ENCODE measurements at places on chromosomes 12 and 14. TPM values are rescaled to one million over a fixed set of nuclear protein-coding genes. Genes with fewer than 3 reads are reported as not detected.

Gene RACGAP1
- total RNA-seq, result 12.9 TPM

Gene TAS2R10
- not detected for total RNA-seq

GRCh38 chr14:71752111-71752738 is 180.0 kb upstream of the RGS6 start:
- H3K36me3 ChIP-seq, result no peaks in the 10 kb centered on the region
- H3K27ac ChIP-seq, result no peak overlapping the region
- DNase-seq, result no peak
- no peaks in the 10 kb centered on the region for H3K27me3 ChIP-seq

GRCh38 chr14:101155575-101155974 is 252.1 kb upstream of the RTL1 start:
- no peaks in the 10 kb centered on the region for H3K36me3 ChIP-seq
- no peak for DNase-seq
- no peak overlapping the region for H3K27ac ChIP-seq
- H3K27me3 ChIP-seq, result peaks cover 34% of the 10 kb centered on the region

- peak overlapping the region; percentile 95 for H3K27ac ChIP-seq
- no peaks in the 10 kb centered on the region for H3K27me3 ChIP-seq
- H3K36me3 ChIP-seq, result no peaks in the 10 kb centered on the region
- peaks cover 12% of the 10 kb centered on the region for H3K4me1 ChIP-seq
- DNase-seq, result no peak
- peak overlapping the region; percentile 83 for H3K4me3 ChIP-seq
Observed at GRCh38 chr12:62604373-62604772, 137.7 kb downstream of the MON2 start.

Gene FGD6
- 7.0 TPM for total RNA-seq

DNA sequence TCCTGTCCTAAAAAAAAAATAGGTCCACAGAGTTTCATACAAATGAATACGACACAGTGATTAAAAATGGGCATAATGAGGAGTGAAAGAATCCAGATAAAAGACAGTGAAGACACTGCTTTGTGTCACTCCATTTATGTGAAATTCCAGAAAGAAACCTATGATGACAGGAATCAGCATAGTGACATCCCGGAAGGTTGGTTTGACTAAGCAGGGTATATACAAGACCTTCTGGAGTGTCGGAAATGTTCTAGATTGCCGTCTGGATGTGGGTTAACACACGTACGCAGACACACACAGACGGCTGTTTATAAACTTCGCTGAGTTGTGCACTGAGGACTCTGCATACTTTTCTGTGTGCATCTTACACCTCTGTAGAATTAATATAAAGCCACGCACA is 13.2 kb upstream of the CACNA2D4 start:
- H3K4me3 ChIP-seq, result no peak overlapping the region
- no peaks in the 10 kb centered on the region for H3K27me3 ChIP-seq
- DNase-seq, result no peak
- no peaks in the 10 kb centered on the region for H3K36me3 ChIP-seq

DNA sequence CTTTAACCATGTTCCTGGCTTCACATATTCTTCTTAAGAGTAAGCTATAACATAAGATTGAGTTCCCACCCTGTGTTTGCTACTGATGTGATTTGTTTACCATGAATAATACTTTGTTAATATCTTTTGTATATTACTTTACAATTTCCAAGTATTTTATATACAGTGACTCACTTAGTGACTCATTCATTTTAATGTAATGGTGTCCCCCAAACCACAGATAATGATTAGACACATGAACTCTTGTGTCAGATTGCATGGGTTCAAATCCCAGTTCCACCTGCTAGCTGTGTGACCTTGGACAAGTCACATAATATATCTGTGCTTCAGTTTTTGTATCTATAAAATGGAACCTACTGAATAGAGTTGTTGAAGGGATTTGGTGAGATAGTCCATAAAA is 76.1 kb downstream of the MYF5 start:
- H3K4me1 ChIP-seq, result no peaks in the 10 kb centered on the region
- no peaks in the 10 kb centered on the region for H3K27me3 ChIP-seq
- no peak for DNase-seq
- no peak overlapping the region for H3K27ac ChIP-seq

GRCh38 chr12:53290661-53291060 is 4.7 kb upstream of the PFDN5 start:
- no peak overlapping the region for H3K27ac ChIP-seq
- peaks cover 8% of the 10 kb centered on the region for H3K4me1 ChIP-seq
- H3K36me3 ChIP-seq, result peaks cover 7% of the 10 kb centered on the region
- no peak for DNase-seq
- H3K27me3 ChIP-seq, result no peaks in the 10 kb centered on the region

- no peaks in the 10 kb centered on the region for H3K36me3 ChIP-seq
- DNase-seq, result no peak
- no peak overlapping the region for H3K27ac ChIP-seq
- no peaks in the 10 kb centered on the region for H3K27me3 ChIP-seq
- no peak overlapping the region for H3K4me3 ChIP-seq
Observed at GRCh38 chr12:11144297-11144696, 9.9 kb upstream of the TAS2R30 start.

Gene SLC38A4
- not detected for total RNA-seq

Gene KNTC1
- 27.2 TPM for total RNA-seq

Gene SLC25A47
- not detected for total RNA-seq

- peak overlapping the region; percentile 49 for H3K27ac ChIP-seq
- no peak overlapping the region for H3K4me3 ChIP-seq
- no peaks in the 10 kb centered on the region for H3K27me3 ChIP-seq
- peak; percentile 17 for DNase-seq
Observed at GRCh38 chr12:505221-505620, 45.5 kb downstream of the B4GALNT3 start.

Gene SLCO1B1
- total RNA-seq, result not detected

DNA sequence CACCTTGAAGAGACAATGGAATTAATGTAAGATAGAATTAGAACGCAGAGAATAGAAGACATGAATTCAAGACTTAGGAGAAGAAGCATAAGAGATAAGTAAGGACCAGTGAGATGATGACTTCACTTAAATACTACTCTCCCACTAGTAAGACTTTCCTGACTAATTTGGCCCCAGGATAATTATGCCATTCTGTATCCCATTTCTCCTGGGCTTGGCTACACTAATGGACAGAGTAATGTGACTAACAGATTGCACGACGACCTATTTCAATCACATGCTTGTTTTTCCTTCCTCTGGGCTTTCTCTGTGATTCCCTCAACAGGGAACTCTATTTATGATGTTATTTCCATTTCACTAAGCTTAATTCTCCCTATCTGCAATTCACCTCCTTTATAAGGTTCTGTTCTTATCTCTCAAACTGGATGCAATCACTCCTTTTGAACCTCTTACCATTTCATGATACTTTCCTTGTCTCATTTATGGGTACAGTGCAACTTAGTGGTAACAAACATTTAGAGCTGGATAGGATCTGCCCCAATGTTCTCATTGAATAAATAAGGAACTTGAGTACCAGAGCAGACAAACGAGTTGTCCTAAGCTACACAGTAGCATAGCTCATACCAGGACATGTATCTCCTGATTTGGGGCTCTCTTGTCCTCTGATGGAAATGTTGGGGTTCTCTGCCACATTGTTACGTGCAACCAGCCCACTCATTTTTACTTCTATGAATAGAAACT is 102.7 kb downstream of the BTG1 start:
- H3K36me3 ChIP-seq, result no peaks in the 10 kb centered on the region
- H3K27me3 ChIP-seq, result no peaks in the 10 kb centered on the region
- no peaks in the 10 kb centered on the region for H3K4me1 ChIP-seq
- no peak overlapping the region for H3K27ac ChIP-seq
- H3K4me3 ChIP-seq, result no peak overlapping the region

DNA sequence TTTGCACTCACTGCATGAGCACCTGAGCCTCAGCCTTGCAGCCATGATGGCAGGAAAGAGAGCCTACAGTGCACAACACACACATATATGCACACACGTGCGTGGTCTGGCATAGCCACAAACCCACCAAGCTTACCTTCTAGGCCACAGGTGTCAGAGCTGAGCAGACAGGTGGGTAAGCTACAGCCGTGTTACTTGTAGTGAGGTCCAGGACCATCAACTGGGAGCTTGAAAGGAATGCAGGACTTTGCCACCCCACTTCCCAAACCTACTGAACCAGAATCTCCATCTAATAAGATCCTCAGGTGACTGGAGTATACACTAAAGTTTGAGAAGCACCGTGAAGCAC is 2.7 kb downstream of the ASIC1 start:
- H3K4me1 ChIP-seq, result peaks cover 37% of the 10 kb centered on the region
- H3K4me3 ChIP-seq, result no peak overlapping the region
- no peaks in the 10 kb centered on the region for H3K36me3 ChIP-seq
- no peak overlapping the region for H3K27ac ChIP-seq

- no peaks in the 10 kb centered on the region for H3K36me3 ChIP-seq
- no peaks in the 10 kb centered on the region for H3K27me3 ChIP-seq
- H3K27ac ChIP-seq, result no peak overlapping the region
Observed at GRCh38 chr12:67621112-67621511, 27.4 kb upstream of the DYRK2 start.

DNA sequence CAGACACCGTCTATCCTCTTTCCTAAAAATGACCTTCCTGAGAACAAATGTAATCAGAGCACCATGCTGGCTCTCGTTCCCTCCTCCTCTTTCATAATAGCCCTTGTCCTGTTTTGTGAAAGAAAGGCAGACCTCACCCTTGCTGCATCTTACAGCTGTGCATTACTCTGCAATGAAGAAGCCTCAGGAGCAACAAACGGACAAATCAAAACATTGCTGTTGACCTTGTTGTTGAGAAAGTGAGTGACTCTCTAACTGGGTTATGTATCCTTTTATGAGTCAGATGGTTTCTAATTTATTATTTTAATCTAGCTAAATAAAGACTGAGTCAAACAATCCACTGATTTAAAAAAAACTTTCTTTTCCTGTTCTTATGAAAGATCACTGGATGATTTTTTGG is 180.9 kb downstream of the RPS29 start:
- H3K27ac ChIP-seq, result no peak overlapping the region
- no peak for DNase-seq
- H3K36me3 ChIP-seq, result no peaks in the 10 kb centered on the region
- no peak overlapping the region for H3K4me3 ChIP-seq
- no peaks in the 10 kb centered on the region for H3K4me1 ChIP-seq
- H3K27me3 ChIP-seq, result no peaks in the 10 kb centered on the region

DNA sequence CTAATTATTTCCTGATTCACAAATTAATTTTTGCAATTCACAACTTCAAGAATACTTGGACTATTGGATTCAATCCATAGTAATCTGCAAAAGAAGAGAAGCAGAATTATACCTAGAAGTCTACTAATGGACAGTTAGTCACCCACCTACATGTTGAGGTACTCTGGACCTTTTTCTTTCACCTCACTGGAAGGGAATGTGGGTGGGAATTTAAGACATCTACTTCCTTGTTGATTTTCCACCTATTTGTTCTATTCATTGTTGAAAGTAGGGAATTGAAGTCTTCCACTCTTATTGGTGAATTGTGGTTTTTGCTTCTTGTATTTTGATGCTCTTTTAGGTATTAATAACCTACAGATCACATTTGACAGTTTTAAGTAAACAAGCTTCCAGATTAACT is 11.0 kb downstream of the RESF1 start:
- H3K36me3 ChIP-seq, result peaks cover 60% of the 10 kb centered on the region
- peaks cover 31% of the 10 kb centered on the region for H3K4me1 ChIP-seq
- H3K27ac ChIP-seq, result no peak overlapping the region
- no peak overlapping the region for H3K4me3 ChIP-seq
- no peak for DNase-seq

DNA sequence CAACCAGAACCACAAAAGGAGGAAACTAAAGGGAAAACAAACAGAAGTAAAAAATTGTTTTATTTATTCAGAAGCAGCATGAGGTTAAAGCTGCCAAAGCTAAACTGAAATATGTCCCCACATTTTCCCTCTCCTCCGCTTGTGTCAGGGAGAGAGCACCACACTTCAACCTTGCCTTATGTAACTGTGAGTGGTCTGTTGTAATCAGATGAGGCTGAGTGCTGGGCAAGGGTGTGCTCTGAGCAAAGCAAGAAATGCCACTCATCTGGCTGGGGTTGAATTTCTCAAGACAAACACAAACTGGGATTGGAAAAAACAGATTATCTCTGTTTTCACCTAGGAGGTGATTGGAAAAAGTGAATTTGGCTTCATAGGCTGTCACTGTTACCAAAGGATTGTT is 12.2 kb downstream of the CAPZA3 start:
- H3K27ac ChIP-seq, result no peak overlapping the region
- no peak for DNase-seq
- H3K27me3 ChIP-seq, result no peaks in the 10 kb centered on the region

- DNase-seq, result peak; percentile 96
- no peaks in the 10 kb centered on the region for H3K36me3 ChIP-seq
- H3K4me1 ChIP-seq, result peaks cover 7% of the 10 kb centered on the region
- H3K4me3 ChIP-seq, result peak overlapping the region; percentile 47
- peak overlapping the region; percentile 78 for H3K27ac ChIP-seq
Observed at GRCh38 chr12:127165567-127166392, 1101.2 kb upstream of the TMEM132C start.

GRCh38 chr14:94885481-94886155 is 115.7 kb upstream of the GSC start:
- no peak overlapping the region for H3K4me3 ChIP-seq
- H3K4me1 ChIP-seq, result no peaks in the 10 kb centered on the region
- H3K36me3 ChIP-seq, result no peaks in the 10 kb centered on the region
- no peaks in the 10 kb centered on the region for H3K27me3 ChIP-seq

GRCh38 chr12:43824207-43824775 is 11.6 kb upstream of the TMEM117 start:
- H3K36me3 ChIP-seq, result no peaks in the 10 kb centered on the region
- no peaks in the 10 kb centered on the region for H3K27me3 ChIP-seq
- no peak overlapping the region for H3K4me3 ChIP-seq

DNA sequence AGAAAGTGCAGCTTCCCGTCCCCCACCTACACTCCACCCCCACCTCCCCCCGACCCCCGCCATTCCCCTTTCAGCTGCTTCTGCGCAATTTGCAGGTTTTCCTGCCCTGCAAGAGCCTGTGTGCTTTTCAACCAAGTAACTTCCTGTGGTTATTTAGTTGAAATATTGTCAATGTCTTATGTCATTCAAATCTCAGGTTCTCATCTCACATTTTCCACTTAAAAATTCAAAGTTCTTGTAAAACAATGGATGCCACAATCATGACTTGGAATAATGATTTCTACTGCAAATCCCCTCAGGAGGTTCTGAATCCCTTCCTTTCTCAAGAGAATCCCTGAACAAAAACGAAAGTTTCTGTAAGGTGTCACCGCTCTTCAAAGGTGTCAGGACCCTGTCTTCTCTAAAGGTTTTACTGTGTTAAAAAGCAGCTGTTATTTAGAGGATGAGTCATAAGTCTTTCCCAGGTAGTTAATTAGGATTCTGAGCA is 31.6 kb downstream of the WBP11 start:
- peak; percentile 62 for DNase-seq
- H3K27ac ChIP-seq, result no peak overlapping the region
- peak overlapping the region; percentile 62 for H3K4me3 ChIP-seq
- H3K4me1 ChIP-seq, result peaks cover 55% of the 10 kb centered on the region
- H3K27me3 ChIP-seq, result no peaks in the 10 kb centered on the region

- H3K36me3 ChIP-seq, result peaks cover 10% of the 10 kb centered on the region
- peak overlapping the region; percentile 81 for H3K27ac ChIP-seq
- DNase-seq, result no peak
Observed at GRCh38 chr14:90301668-90302090, 30.1 kb downstream of the NRDE2 start.
